ENCODE measurements at places on chromosomes 12 and 14. TPM values are rescaled to one million over a fixed set of nuclear protein-coding genes. Genes with fewer than 3 reads are reported as not detected.

WDR89 gene
- total RNA-seq, result 12.8 TPM

PYGL gene
- 98.6 TPM for total RNA-seq

LRRIQ1 gene
- not detected for total RNA-seq

ABCD2 gene
- total RNA-seq, result 0.12 TPM

CLEC2A gene
- 5.6 TPM for total RNA-seq

ERP27 gene
- total RNA-seq, result not detected

TAS2R46 gene
- 1.9 TPM for total RNA-seq

NPC2 gene
- 253 TPM for total RNA-seq

ACOT4 gene
- total RNA-seq, result 0.68 TPM

ASCL1 gene
- not detected for total RNA-seq

DEPDC4 gene
- total RNA-seq, result 1.1 TPM

MORN3 gene
- total RNA-seq, result 2.0 TPM

RTN1 gene
- total RNA-seq, result 0.35 TPM

LRRC74A gene
- total RNA-seq, result not detected

DNAI7 gene
- 0.08 TPM for total RNA-seq

OTX2 gene
- not detected for total RNA-seq

FOXJ2 gene
- 3.3 TPM for total RNA-seq

AQP2 gene
- total RNA-seq, result not detected

GNB3 gene
- 1.7 TPM for total RNA-seq

RNASE7 gene
- not detected for total RNA-seq

RD3L gene
- not detected for total RNA-seq
